ENCODE measurements at places on chromosomes 16 and 17.
A peak's percentile ranks its signal among the peaks of the same experiment; 100 is the strongest.

DNA sequence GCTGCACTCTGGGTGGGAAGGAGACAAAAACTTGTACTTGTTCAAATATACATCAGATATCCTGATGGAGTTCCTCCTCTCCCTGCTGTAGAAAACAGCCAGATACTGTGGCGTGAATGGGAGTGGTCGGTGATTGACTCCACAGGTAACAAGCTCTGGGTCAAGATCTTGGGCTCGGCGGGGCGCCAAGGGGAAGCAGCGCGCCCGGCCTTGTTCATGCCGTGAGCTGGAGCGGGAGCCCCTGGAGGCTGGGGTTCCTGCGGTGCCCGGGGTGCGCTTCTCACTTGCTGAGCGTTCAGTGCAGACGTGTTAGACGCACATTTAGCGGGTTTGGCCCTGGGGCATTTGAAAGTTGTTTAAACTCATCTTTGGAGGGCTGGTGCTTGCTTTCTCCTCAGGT, 44.4 kb downstream of the BANP start:
- H3K4me3 ChIP-seq, result no peak overlapping the region
- no peak for DNase-seq
- H3K27ac ChIP-seq, result no peak overlapping the region
- no peaks in the 10 kb centered on the region for H3K4me1 ChIP-seq
- H3K36me3 ChIP-seq, result no peaks in the 10 kb centered on the region

DNA sequence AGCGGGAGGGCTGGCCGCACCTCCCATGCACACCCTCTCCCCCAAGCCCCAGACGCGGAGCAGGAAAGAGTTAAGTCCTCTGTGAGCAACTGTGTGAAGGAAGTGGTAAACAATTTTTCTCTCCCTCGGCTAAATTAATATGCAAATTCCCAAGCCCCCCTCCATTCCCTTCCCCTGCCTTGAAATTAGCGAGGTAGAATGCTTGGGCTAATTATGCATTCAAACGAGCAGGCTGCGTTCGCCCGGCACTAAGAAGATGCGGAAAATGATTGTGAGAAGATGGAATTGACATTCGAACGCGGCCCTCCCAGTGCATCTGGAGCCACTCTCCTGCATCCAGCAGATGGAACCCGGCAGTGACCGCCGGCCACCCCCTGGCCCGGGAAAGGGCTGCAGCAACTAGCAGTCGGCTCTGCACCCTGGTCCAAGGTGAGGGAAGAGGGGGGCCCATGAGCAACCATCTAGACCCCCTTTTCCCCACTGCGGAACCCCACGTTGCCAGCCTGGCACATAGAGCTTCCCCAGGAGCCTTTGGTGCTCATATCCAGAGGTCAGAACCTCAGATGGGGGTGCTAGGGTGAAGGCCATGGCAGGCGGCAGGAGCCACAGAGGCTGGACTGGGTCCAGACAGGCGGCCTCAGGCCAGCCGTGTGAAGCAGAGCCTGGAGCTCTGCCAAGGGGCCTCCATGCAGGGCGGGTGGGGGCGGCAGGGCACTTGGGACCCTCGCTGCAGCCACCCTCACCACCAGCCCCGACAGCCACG, 49.1 kb upstream of the ACSF3 start:
- peaks cover 11% of the 10 kb centered on the region for H3K27me3 ChIP-seq
- DNase-seq, result peak; percentile 38
- H3K4me1 ChIP-seq, result no peaks in the 10 kb centered on the region
- H3K4me3 ChIP-seq, result no peak overlapping the region

DNA sequence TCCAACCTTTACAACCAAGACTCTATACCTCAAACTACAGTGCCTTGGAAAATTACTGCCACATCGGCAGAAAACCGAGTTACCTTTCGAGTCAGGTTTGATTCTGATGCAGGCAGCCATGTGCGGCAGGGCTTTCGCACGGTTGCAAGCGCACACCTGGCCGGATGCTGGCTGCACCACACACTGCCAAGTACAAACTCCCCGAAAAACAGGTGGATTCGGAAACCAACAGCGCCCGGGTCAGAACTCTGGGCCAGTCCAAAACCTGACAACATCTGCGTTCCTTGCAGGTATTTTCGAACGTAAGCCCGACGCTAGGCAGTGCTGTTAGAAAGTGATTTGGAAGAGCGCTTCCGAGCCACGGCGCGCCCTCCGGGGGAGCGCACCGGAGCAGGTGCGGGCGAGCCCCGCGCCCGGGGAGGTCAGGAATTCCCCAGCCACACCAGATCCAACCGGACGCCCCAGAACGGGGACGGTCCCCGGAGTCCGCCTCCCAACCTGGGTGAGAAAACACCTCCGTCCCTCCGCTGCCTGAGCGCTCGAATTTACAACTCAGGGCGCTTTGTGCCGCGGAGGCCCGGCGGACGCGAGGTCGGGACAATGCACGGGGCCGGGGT, 1.2 kb downstream of the USP7 start:
- no peak for DNase-seq
- H3K4me3 ChIP-seq, result peak overlapping the region; percentile 86
- peak overlapping the region; percentile 50 for H3K27ac ChIP-seq

DNA sequence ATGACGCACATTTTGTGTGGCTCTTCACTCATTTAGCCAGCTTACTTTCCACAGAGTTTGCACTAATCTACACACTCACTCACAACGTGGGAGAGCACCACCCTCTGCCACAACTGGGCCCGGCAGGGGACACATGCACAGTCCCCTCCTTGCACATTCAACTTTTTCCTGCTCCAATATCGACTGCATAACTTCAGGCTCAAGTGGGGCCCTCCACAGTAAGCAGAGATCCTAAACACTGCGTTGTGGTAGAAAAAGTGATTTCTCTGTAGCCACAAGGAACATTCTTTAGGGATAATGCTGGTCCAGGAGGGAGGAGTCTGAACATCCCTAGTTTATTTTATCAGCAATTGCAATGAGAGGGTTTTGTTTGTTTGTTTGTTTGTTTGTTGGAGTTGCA, 40.0 kb downstream of the MRPS23 start:
- no peaks in the 10 kb centered on the region for H3K36me3 ChIP-seq
- no peak for DNase-seq
- H3K27ac ChIP-seq, result no peak overlapping the region
- H3K27me3 ChIP-seq, result no peaks in the 10 kb centered on the region

DNA sequence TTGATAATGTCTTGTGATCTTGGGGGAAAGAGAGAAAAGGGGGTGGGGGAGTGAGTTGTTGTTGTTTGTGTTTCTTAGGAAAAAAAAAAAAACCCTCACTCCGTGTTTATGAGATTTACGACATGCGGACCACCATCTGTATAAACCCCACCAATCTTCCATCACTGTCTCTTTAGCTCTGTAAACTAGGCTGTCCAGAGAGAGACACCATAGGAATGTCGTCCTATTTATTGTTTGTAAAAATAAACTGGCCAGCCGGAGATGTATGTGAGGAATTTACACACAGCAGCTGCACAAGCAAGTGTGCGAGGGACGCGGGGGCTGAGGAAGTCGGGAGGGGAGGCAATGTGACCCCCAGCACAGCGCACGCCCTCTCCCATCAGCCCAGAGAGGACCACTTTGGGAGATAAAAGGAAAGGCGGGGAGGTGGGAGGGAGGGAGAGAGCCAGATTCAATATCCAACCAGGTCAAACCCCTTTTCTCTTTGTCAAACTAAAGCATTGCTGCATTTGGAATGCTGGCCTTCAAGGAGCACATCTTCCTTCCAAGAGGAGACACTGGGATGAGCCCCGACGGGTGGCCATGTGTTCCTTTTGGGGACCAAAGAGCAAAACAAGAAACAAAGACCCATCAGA, 136.2 kb upstream of the SALL1 start:
- H3K27ac ChIP-seq, result no peak overlapping the region
- H3K36me3 ChIP-seq, result no peaks in the 10 kb centered on the region
- no peak for DNase-seq
- peaks cover 4% of the 10 kb centered on the region for H3K27me3 ChIP-seq

- H3K36me3 ChIP-seq, result no peaks in the 10 kb centered on the region
- H3K4me1 ChIP-seq, result no peaks in the 10 kb centered on the region
- DNase-seq, result peak; percentile 65
- H3K27me3 ChIP-seq, result no peaks in the 10 kb centered on the region
- no peak overlapping the region for H3K4me3 ChIP-seq
- no peak overlapping the region for H3K27ac ChIP-seq
Observed at GRCh38 chr17:83006515-83007455, 72.6 kb upstream of the METRNL start.

GRCh38 chr16:53884748-53885147, 180.8 kb downstream of the FTO start:
- H3K36me3 ChIP-seq, result peaks cover 7% of the 10 kb centered on the region
- DNase-seq, result no peak
- H3K4me3 ChIP-seq, result no peak overlapping the region
- H3K27ac ChIP-seq, result no peak overlapping the region
- H3K27me3 ChIP-seq, result no peaks in the 10 kb centered on the region

GRCh38 chr17:79072544-79072943, 2.1 kb upstream of the ENGASE start:
- no peaks in the 10 kb centered on the region for H3K27me3 ChIP-seq
- DNase-seq, result no peak
- peaks cover 8% of the 10 kb centered on the region for H3K4me1 ChIP-seq
- H3K4me3 ChIP-seq, result no peak overlapping the region
- H3K27ac ChIP-seq, result no peak overlapping the region
- peaks cover 3% of the 10 kb centered on the region for H3K36me3 ChIP-seq

DNA sequence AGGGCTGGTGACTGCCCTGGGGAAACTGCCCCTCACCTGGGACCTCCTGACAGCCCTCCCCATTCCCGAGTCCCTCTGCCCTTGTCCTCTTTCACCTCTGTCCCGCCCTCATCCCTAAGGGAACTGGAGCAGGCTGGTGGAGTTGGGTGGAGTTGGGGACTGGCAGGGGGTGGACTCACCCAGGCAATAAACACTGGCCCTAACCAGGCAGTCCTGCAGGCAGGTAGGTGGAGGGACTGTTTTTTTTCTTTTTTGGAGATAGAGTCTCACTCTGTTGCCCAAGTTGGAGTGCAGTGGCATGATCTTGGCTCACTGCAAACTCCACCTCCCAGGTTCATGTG, 11.7 kb downstream of the GCGR start:
- H3K36me3 ChIP-seq, result no peaks in the 10 kb centered on the region
- H3K4me3 ChIP-seq, result no peak overlapping the region
- H3K27ac ChIP-seq, result no peak overlapping the region
- no peaks in the 10 kb centered on the region for H3K4me1 ChIP-seq
- no peak for DNase-seq
- H3K27me3 ChIP-seq, result no peaks in the 10 kb centered on the region

DNA sequence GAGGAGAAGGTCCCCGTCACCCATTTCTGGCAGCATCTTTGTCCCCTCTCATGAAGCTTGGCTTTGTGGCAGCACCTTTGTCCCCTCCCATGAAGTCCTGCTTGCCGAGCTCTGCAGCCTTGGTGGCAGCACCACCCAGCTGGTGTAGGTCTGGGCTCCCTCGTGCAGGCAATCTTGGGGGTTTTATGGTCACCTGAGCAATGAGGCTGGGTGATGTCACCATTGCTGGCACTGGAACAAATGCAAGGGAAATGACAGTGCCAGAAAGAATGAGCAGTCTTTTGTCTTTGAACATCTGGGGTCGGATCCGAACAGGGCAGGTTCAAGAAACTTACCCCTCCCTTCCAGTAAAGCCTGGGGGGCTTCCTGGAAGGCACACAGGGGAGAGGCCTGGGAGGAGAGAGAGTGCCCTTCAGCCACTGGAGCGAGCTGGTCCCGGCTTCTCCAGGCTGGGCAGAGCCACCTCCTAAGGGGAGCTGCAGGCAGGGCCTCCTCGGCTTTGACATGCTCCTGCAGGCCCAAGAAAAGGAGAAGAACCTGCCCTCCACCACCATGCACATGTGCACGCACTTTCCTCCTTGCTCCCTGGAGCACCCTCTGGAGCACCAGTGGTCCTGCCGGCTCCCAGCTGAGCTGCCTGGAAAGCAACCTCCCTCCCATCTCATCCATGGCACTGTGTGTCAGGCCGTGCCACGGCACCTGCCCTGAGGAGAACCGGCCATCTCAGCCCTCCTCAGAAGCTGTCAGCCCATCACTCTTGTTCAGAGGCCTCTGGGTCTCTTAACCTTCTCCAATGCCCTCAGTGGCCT, 16.0 kb downstream of the BTBD17 start:
- H3K27me3 ChIP-seq, result peaks cover 21% of the 10 kb centered on the region
- H3K36me3 ChIP-seq, result no peaks in the 10 kb centered on the region
- no peak for DNase-seq
- H3K4me1 ChIP-seq, result peaks cover 7% of the 10 kb centered on the region

DNA sequence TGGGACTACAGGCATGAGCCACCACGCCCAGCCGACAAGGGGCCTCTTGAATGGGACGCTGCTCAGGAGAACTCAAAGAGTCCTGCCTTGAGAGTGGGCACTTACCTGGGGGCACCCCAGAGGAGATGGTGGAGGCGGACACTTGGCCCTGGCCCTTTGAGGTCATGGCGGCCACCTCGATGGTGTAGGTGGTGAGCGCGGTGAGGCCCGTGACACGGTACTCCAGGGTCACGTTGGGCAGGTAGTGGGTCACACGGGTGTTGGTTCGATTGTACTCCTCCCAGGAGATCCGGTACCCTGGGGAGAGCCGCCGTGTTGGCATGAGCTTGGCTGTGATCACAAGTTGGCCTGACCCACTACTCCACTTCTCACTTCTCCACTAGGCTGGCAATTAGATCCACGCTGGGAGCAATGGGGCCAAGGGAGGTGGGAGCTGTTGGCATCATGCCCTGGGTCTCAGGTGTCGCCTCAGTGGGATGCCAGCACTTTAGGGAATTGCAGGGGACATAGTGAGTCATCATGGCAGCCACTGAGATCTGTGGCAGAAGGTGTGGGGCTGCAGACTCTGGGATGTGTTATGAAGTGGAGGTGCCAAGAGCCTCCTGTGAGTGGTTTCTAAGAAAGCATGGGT, 89.2 kb upstream of the CDC42EP4 start:
- H3K4me3 ChIP-seq, result no peak overlapping the region
- H3K36me3 ChIP-seq, result no peaks in the 10 kb centered on the region
- no peaks in the 10 kb centered on the region for H3K27me3 ChIP-seq
- DNase-seq, result no peak
- H3K27ac ChIP-seq, result no peak overlapping the region

- no peaks in the 10 kb centered on the region for H3K36me3 ChIP-seq
- H3K27ac ChIP-seq, result no peak overlapping the region
- no peaks in the 10 kb centered on the region for H3K27me3 ChIP-seq
- H3K4me3 ChIP-seq, result no peak overlapping the region
- no peak for DNase-seq
Observed at GRCh38 chr16:11474617-11475291, 112.0 kb downstream of the LITAF start.

- H3K27me3 ChIP-seq, result no peaks in the 10 kb centered on the region
- H3K4me1 ChIP-seq, result peaks cover 6% of the 10 kb centered on the region
- no peak for DNase-seq
Observed at GRCh38 chr16:3461151-3461550, 17.7 kb downstream of the NAA60 start.

GRCh38 chr17:40462343-40463121, 19.3 kb downstream of the IGFBP4 start:
- no peaks in the 10 kb centered on the region for H3K36me3 ChIP-seq
- DNase-seq, result no peak
- H3K4me3 ChIP-seq, result no peak overlapping the region
- H3K4me1 ChIP-seq, result no peaks in the 10 kb centered on the region

GRCh38 chr16:64459821-64460220, 662.0 kb downstream of the CDH11 start:
- H3K27ac ChIP-seq, result no peak overlapping the region
- H3K4me1 ChIP-seq, result no peaks in the 10 kb centered on the region
- H3K4me3 ChIP-seq, result no peak overlapping the region
- no peak for DNase-seq

- no peaks in the 10 kb centered on the region for H3K4me1 ChIP-seq
- H3K36me3 ChIP-seq, result no peaks in the 10 kb centered on the region
- DNase-seq, result no peak
- H3K27ac ChIP-seq, result no peak overlapping the region
Observed at GRCh38 chr16:77443357-77444146, 8.7 kb upstream of the ADAMTS18 start.

- no peak overlapping the region for H3K4me3 ChIP-seq
- DNase-seq, result no peak
- peaks cover 71% of the 10 kb centered on the region for H3K36me3 ChIP-seq
- H3K27ac ChIP-seq, result no peak overlapping the region
- no peaks in the 10 kb centered on the region for H3K4me1 ChIP-seq
Observed at GRCh38 chr16:22337849-22338635, 36.4 kb downstream of the CDR2 start.

Data from RWPE2 (cell line).